ENCODE measurements at places on chromosomes 7 and 10.

- DNase-seq = no peak
These were observed 381.1 kb upstream of the SEMA3D start for GRCh38 chr7:85567983-85568382.

- DNase-seq = no peak
These were observed 19.8 kb downstream of the MAD1L1 start for GRCh38 chr7:2212906-2213305.

DNA sequence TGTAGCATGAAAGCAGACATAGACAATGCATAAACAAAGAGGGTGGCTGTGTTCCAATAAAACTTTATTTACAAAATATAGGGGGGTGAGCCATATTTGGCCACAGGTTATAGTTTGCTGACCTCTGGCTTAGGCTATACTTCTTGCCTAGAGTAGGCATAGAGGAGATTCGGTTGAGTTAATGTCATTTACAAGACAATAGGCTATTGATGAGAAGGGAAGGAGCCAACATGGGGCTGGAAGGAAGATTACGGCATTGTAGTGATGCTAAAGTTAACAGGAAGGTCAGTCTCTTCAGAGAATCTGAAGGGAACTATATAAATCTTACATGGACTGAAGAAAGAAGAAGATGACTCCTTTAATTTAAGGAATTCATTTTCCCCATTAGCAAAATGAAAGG is 463.5 kb downstream of the HTR7 start:
- no peak for DNase-seq

DNA sequence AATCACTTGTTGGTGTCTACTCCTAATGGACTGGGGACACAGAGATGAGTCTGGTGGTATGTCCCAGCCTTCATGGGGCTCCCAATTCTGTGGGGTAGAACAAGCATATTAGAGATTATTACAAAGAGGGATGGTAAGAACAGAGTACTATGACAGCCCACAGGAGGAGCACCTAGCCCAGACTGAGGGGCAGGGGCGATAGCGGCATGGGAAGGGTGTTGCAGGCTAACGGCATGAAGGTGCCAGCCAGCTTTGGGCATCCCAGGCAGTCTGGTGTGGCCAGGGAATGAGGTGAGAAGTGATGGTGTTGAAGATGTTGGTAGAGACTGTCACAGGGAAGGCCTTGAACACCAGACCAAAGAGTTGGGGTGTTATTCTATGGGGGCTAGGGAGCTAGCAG is 280.0 kb downstream of the RPS24 start:
- DNase-seq = no peak

GRCh38 chr7:23373151-23374004 is 74.2 kb downstream of the MALSU1 start:
- DNase-seq = no peak

DNA sequence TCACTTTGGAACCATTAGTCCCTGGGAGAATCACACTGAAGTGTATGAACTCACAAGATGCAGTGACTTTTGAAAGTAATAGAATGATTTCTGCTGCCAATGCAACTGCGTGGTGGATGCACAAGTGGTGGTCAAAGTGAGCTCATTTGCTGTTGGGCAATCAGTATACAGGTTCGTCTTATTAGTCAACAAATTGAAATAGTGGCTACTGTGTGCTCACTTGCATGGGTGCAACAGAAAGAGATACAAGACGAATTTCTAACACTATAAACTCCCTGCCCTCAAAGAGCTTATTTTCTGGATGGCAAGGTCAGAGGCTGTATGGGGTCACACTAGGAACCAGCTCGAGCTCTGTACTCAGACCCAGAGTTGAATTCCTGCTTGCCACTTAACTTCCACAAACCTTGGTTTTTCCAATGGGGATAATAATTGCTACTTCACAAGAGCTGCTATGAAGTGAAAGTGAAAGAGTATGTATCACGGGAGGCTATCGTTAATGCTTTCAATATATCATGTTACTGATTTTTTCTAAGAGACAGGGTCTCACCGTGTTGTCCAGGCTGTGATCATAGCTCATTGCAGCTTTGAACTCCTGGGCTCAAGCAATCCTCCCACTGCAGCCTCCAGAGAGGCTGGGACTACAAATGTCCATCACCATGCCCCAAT is 8.3 kb upstream of the BCL7B start:
- DNase-seq = no peak

DNA sequence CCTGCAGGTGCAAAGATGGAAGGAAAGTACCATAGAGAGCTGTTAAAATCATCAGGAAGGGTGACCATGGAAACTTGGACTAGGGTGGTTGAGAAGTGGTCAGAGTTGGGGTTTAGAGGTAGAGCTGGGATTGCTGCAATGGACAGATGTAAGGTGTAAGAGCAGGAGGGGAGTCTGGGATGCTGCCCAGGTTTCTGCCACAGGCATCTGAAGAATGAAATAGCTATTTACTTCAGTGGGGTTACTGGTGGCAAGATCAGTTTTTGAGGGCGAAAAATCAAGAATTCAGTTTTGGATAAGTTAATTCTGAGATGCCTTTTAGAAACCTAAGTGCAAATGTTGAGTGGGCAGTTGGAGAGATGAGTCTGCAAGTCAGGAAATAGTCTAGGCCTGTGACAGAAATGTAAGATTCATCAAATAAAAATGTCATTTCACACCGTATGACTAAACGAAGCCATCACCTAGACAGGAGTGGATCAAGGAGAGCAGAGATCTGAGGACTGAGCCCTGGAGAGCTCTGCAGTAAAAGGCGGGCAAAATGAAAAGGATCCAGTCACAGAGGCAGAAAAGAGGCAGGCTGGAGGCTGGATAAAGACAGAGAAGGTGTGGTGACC is 22.7 kb upstream of the TOMM7 start:
- no peak for DNase-seq

- DNase-seq = no peak
These were observed 490.0 kb downstream of the SH2D4B start for GRCh38 chr10:81027706-81028105.

- DNase-seq = no peak
These were observed 494.9 kb upstream of the PODXL start for GRCh38 chr7:132051311-132051710.
